ENCODE measurements at places on chromosomes 3 and 15. TPM values are rescaled to one million over a fixed set of nuclear protein-coding genes. Genes with fewer than 3 reads are reported as not detected.

- H3K36me3 ChIP-seq, result peaks cover 5% of the 10 kb centered on the region
- H3K27me3 ChIP-seq, result no peaks in the 10 kb centered on the region
- peaks cover 3% of the 10 kb centered on the region for H3K4me1 ChIP-seq
- no peak for DNase-seq
- no peak overlapping the region for H3K4me3 ChIP-seq
These were observed 32.5 kb upstream of the TMOD3 start for GRCh38 chr15:51796847-51797401.

GRCh38 chr3:116051040-116051439 lies 394.2 kb downstream of the LSAMP start:
- DNase-seq, result no peak
- H3K27ac ChIP-seq, result no peak overlapping the region
- H3K4me3 ChIP-seq, result no peak overlapping the region
- no peaks in the 10 kb centered on the region for H3K36me3 ChIP-seq

DNA sequence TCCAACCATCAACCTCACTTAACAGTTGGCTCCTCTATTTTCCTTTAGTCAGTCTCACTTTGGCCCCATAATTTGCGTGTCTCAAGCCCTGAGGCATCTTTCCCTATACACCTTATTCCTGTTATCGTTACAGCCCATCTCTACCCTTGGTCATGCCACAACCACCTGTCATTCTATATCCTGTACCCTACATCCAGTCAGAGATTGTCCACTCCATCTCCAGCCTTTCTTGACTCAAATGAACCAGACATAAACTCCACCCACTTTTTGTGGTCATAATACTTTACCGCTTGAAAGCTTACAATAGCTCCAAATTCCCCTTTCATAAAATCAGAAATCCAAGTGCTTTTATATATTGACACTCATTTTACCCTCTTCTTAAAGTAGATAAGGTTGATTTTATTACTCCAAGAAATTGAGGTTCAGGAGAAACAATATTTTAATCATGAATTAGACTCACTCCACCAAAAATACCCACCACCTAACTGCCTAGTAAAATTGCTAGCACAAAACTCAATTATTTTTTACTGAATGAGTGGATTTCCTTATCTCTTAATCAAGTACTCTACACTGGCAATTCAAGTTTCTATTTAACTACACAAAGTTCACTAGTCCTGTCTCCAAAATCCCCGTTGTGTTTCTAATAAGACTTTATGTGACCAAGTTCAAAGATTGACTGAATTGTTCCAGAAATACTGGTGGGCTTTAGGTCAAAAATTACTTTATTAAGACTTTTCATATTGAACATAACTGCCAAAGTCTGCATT lies 9.1 kb downstream of the CCR4 start:
- no peaks in the 10 kb centered on the region for H3K27me3 ChIP-seq
- H3K27ac ChIP-seq, result no peak overlapping the region
- DNase-seq, result no peak
- H3K36me3 ChIP-seq, result no peaks in the 10 kb centered on the region
- H3K4me3 ChIP-seq, result no peak overlapping the region
- no peaks in the 10 kb centered on the region for H3K4me1 ChIP-seq

GRCh38 chr3:61983479-61983878 lies 389.9 kb downstream of the FEZF2 start:
- H3K4me1 ChIP-seq, result peaks cover 14% of the 10 kb centered on the region
- H3K27ac ChIP-seq, result no peak overlapping the region
- no peaks in the 10 kb centered on the region for H3K36me3 ChIP-seq
- no peak for DNase-seq
- no peak overlapping the region for H3K4me3 ChIP-seq

SH3GL3 gene
- total RNA-seq, result 0.54 TPM

ERC2 gene
- 2.9 TPM for total RNA-seq

SKOR1 gene
- 1.1 TPM for total RNA-seq

Data from sigmoid colon (tissue), 7 donors.